Effector memory CD8-positive, alpha-beta T cell (primary cell): ENCODE measurements at places on chromosomes 12 and 14.

DNA sequence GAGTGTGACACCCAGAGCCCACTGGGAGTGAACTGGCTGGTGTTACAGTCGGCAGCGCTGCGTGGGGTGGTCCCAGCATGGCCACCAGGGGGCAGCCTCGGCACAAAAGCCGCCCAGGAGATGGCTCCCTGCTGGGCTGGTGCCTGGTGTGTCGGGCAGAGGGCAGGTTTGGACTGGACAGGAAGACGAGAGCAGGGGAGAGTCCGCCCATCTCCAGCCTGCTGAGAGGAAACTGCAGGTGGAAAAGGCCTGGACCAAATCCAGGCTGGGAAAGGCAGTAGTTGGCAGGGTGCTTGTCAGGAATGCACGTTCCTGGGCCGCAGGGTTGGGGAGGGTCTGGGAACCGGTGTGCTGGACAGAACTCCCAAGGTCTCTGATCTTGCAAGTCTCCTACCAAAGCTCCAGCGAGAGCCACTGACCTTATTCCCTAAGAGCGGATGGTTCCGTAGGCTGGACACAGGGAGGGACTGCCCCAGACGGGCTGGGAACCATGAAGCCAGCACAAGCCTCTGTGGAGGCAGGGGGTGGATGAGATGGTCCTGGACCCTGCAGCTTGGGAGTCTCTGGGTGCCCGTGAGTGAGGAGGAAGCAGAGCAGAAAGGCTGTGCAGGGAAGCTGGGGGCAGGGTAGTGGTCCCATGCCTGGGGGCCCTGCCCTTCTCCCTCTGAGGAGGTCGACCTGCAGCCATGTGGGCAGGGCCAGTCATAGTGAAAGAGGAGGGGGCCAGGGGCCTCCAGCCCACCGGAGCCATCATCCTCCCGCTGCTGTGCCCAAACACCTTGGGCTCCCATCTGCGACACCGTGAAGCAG is 1.8 kb downstream of the AHNAK2 start:
- peak; percentile 89 for DNase-seq

DNA sequence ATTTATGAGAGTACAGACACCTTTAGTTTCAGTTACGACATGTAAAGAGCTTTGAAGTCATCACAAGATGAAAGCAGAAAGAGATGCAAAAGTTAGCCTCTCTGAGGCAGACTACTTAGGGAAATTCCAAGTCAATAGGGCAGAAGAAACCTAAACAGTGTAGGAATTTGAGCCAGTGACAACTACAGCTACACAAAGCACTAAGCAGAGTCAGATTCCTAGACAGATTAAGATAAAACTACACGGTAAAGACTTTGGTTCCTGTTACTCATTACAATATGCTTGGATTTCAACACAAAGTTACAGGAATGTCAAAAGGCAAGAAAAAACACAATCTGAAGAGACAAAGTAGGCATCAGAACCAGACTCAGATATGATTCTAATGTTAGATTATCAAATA is 1302.3 kb downstream of the FSCB start:
- DNase-seq: no peak

GRCh38 chr14:81474148-81474492 is 59.5 kb downstream of the SEL1L start:
- DNase-seq: no peak

DNA sequence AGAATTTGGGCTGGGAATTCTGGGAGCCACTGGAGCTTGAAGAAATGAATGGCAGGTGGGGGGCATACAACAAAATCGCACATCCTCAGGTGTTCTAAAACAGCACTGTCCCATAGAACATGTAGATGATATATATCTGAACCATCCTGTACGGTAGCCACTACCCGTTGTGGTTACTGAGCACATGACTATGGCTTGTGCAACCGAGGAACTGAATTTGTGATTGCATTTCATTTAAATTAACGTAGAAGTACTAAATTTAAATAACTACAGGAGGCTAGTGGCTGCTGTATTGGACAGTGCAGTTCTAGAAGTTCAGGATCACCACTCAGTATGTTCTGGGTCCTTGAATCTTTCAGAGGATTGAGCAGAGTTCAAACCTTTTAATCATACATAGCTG is 172.4 kb downstream of the PHETA1 start:
- no peak for DNase-seq

DNA sequence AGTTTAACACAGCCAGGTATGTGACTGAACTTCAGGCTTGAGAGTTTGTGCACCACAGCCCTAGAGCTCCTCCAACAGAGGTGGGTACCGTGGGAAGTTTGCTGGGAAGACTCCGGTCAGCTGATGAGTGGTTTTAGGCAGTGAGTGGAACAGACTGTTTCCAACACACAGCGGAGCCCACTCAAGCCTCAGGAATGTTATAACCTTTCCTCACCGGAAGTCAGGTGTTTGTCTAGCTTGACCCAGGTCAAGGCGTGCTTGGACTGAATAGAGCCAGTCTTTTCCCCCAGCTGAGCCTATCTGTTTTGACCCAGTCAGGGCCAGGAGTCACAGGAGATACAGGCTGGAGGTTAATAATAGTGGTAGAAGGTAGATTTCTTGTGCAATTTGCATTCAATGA is 138.4 kb upstream of the PARP11 start:
- no peak for DNase-seq

DNA sequence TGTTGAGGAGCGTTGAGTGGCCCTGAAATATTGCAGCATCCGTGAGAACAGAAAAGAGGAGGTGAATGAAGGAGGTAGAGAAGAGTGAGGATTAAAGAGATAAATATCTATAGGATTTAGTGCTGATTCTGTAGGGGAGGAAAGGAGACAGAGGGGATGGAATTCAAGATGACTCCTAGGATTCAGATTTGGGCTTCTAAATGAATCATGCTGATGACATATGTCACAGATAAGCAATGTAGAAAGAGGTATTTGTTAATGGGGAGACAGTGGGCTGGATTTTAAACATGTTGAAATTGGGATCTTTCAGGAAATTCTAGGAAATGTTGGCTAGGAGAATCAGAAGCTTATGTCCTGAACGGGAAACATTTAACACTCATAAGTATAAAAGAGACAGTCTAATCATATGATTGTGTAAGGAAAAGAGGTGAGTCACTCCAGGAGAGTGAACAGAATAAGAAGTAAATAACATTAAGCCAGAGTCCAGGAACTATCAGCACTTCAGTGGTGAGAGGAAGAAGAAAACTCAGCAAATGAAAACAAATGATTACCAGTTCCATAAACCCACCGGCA is 58.1 kb upstream of the DIO2 start:
- no peak for DNase-seq

GRCh38 chr14:50800032-50800431 is 30.9 kb downstream of the NIN start:
- DNase-seq: no peak

GRCh38 chr12:94807951-94808350 is 157.6 kb upstream of the TMCC3 start:
- no peak for DNase-seq

DNA sequence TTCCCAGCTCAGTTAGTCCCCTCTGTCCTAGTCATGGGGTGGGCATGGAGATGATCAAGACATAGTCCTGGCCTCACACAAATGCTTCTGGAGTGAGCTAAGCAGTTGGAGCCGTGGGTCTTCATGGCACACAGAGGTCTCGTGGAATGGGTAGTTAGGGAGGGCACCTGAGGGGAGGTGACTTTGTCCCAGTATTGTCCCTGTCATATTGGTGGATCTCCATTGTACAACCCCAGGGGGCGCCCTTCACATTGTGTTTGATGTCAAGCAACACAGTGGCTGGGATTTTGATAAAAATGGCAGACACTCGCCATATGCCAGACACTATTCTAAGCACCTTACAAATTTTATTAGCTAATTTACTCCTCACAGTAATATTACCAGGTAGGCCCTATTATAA is 175.4 kb upstream of the LHX5 start:
- DNase-seq: no peak

GRCh38 chr14:79836577-79836976 is 374.7 kb downstream of the DIO2 start:
- DNase-seq: no peak

- DNase-seq: no peak
These were observed 25.0 kb downstream of the NTF3 start for GRCh38 chr12:5456906-5457305.

- no peak for DNase-seq
These were observed 327.5 kb upstream of the PDE3A start for GRCh38 chr12:20040831-20041230.

DNA sequence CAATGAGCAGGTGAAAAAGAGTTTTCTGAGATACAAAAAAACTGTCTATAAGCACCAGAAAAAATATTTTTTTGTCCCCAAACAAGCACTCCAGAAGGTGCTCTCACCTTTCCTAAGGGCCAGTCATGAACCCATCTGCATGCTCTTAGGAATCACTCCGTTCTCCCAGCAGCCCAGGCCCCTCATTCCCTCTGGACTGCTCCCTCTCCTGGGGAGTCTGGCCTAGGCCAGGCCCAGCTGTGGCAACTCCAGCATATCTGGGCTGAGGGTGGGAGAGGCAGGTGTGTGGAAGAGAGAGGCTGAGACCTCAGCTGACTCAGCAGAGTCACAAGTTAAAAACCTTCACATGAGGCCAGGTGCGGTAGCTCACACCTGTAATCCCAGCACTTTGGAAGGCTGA is 54.6 kb downstream of the TRAFD1 start:
- no peak for DNase-seq

DNA sequence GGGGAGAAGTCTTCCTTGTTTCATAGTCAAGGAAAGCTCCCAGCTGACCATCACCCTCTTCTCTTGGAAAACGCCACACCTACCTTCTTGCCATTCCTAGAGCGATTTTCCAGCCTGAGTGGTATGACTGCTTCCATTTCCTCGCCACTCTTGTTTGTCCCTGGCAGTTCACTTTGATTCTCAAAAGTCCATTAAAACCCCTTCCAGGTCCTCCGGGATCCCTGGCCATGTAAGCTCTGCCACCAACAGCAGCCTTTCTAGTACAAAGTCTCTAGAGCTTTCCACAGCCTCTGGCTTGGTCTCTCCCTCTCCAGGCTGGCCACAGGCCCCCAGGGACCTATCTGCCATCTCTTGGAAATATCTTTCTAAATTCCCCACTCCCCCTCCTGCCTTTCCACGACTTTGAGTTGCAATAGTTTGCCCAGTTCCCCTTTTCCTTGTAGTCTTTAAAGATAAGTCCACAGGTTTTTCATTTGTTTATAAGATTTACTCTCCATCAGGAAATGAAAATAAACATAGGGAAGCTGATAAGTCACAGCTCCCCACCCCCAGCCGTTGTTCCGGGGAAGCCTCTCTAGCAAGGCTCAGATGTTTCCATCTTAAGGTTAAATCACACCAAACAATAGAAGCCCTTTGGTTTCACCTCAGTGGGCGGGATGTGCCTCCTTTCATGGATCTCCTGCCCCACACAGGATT is 42.9 kb upstream of the SINHCAF start:
- DNase-seq: no peak

DNA sequence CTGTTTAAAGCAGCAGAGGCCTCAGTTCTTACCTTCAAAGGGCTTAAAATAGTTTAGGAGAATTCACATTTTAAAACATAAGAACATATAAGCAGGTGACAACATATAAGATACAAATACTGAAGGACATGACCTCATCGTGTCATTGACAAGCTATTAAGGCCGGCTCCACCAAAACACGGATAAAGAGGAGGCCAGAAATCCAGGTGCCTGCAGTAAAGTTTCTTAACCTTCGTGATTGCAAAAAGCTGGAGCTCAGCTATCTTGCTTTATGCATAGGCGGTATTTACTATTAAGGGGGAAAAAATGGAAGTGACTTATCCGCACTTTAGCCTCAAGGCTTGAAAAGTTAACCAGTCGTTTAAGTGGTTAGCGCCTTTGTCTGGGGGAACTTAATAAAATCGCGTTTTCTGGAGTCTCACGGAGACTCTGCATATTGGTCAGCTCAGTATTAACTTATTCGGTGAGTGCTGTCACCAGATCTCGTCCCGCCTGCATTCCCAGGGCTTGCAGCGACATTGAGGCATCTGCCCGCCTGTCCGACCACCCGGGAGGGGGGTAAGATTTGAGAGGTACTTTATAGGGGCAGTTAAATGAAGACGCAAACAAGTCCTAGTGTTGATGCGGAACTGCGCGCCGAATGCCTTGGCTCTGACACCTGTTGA is 1.1 kb upstream of the SP1 start:
- no peak for DNase-seq

- DNase-seq: no peak
These were observed 14.1 kb downstream of the C14orf132 start for GRCh38 chr14:96053248-96053599.

GRCh38 chr12:11641522-11641921 is 8.0 kb upstream of the ETV6 start:
- no peak for DNase-seq

DNA sequence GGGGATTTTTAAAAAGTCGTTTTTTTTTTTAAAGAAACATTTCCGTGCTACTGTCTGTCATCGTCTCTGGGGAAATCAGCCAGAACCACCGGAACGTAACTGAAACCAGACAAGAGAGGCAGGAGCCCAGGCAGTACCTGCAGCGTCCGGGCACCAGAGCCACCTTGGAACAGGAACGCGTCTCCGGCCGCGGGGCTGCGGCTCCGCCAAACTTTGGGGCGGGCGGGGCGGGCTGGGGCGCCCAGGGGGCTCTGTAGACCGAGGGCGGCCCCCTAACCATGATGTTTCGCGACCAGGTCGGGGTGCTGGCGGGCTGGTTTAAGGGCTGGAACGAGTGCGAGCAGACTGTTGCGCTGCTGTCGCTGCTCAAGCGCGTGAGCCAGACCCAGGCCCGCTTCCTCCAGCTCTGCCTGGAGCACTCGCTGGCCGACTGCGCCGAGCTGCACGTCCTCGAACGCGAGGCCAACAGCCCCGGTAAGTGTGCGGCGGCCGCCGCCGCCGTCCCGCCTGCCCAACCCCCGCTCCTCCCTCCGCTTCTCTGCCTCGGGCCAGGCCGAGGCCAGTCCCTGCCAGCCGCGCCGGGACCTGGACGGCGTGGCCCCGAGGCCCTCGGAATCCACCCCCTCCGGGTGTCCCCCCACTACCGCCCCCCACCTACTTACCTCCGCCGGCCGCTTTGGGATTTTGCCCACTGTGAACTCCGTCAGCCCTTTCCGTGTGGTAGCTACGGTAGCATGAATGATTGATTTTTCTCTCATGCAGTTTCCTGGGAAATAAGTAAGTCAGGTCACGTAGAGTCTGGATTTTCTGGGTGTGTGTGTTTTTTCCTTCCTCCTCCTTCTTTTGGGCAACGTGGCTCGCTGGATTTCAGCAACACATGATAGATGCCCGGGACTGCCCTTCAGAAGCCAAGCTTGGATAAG is 972 bp downstream of the SAMD4A start:
- peak; percentile 26 for DNase-seq

- DNase-seq: no peak
These were observed 930 bp upstream of the MIA2 start for GRCh38 chr14:39232554-39233415.

DNA sequence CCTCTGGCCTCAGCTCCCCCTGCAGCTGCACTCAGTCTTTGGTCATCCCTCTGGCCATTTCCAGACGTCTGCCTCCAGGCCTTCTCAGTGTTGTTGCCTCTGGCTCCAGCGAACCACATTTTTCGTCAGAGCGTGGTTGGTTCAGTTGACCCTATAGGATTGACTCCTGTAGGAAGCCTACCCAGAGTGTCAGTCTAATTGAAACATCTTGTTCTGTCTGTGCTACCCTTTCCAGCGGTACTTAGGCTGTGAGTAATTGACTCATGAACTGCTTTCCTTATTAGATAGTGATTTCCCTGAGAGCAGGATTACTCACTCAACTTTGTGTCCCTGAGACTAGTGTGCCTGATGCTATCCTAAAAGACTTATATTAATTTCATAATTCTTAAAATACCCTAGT is 373.2 kb downstream of the ATP23 start:
- DNase-seq: no peak

GRCh38 chr12:88982694-88983093 is 369.6 kb downstream of the DUSP6 start:
- DNase-seq: no peak
